ENCODE measurements at places on chromosomes 5 and 9.

DNA sequence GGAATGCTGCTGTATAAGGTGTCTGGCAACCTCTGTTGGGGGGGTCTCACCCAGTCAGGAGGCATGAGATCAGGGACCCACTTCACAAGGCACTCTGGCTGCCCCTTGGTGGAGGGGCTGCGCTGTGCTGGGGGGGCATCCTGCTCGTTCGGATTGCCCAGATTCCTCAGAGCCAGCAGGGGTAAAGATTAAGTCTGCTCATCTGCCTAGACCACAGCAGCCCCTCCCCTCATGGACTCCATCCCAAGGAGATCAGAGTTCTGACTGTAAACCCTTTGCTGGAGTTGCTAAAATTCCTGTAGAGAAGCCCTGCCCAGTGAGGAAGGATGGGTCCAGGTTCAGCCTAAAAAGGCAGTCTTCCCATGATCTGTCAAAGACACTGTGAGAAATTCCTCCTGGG is 262.0 kb upstream of the C9orf72 start:
- DNase-seq = no peak

GRCh38 chr5:71830681-71831539 is 111.8 kb downstream of the CARTPT start:
- peak; percentile 39 for DNase-seq

DNA sequence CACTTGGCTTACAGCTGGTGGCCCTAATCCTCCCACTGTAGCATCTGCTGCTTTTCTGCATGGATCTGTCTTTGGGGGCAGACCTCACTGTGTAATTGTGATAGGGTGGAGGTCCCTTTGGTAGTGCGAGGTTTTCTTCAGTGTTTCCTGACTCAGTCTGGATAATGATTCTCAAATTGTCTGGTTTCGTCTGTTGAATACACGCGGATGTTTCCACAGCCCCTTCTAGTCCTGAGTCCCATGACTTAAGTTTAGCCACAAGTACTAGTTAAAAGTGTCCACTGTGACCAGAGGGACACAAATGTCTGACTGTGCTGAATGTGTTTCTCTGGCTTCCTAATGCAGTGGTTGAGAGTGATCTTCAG is 70.5 kb downstream of the LMNB1 start:
- DNase-seq = no peak

DNA sequence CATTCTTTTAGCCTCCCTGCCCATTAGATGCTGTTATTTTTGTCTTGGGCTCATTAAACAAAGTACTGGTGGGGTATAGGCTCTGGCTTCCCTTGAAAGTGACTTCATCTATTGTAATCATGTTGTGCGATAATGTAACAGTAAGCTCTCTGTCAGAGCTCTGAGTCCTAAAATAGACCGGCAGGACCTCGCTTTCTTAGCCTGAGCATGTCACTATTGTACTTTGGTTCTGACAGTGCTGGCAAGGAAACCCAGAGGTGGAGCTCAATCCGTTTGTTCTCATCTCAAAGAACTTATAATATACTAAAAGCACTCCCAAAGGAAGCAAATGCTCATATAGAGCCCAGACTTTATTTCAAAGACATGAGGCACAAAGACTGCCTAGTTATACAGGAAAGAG is 339.1 kb upstream of the CCNH start:
- no peak for DNase-seq

DNA sequence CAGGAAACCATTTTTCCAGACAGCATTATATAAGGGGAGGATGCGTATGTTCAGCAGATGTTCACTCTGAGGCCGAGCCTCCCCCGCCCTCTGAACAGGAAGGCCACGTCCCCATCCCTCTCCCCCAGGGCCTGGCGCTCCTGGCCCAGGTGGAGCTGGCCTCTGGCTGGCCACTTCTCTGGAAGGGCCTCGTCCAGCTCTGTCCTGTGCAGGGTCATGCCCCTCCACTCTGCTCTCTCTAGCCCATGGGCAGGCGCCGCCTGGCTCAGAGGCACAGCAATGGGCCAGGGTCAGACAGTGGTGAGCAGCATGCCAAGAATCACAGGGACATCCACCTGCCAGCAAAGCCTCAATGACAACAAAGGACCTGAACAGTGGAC is 34.2 kb downstream of the ADAMTS2 start:
- no peak for DNase-seq

DNA sequence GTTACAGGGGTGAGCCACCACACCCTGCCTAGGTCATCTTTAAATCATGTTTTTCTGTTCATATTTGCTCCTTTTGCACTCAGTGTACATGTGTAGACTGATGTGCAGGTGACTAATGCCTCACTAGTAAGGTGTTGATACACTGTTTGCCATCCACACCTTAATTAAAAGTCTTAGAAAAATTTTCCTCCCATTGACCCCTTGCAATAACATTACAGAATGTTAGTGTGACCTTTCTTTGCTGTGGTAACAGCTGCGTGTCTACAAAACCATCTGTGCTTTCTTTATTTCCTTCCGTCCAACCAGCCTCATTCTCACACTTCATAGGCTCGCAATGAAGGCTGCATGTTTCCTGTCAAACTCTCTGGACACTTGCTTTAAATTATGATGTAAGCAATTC is 6.6 kb upstream of the CEMIP2 start:
- no peak for DNase-seq

DNA sequence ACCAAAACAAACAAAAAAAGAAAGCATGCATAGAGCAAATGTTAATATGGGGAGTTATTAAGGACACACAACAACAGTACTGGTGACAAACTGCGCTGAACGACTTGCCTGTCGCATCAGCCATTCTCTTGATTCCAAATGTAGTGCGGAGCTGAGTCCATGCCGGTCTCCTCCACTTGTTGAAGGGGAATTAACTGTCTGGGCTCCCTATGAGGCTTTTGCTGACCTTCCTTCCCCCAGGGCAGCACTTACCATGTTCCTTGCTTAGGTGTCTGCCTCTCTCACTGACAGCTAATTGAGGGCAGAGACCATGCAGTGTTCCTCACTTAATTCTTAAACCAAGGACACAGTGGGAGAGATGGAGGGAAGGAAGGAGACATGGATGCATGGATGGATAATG is 40.8 kb upstream of the FAT2 start:
- DNase-seq = no peak

DNA sequence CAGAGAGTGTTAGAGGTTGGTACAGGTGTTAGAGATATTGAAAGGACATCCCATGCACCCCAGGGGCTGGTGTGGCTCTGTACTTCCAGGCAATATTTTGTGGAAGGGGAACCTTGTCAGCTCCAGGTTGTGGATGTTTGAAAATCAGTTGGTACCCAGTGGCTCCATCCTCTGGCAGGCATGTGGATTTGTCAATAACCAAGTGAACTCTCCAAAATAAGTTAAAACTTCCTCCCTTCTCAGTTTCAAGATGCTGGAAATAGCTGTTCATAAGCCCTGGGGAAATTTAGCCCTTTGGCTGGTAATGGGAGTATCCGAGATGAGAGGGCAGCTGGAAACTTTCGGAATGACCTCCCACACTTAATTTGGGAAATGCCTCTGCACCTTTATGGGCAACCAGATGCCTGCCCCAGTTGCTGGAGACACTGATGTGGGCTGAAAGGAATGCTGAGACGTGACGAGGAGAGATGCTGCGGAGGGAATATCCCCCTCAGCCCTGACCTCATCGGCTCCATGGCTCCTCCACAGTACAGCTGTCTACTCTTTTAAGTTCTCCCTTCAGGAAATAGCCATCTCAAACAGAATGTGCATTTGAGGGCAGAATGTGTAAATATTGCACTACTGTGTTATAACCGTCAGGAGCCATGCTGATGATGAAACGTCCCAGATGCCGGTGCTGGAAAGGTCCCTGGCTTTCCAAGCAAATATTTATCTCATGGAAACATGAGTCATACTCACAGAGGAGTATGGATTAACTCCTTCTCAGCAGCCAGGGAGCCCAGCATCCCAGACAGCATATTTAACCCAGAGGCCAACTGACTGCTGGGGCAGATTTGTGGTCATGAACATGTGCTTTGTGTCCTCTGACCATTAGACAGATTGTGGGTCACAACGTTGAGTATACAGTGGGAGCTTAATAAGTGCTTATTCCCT is 29.5 kb downstream of the TGFBI start:
- peak; percentile 86 for DNase-seq

GRCh38 chr9:134517069-134517680 is 124.4 kb upstream of the COL5A1 start:
- no peak for DNase-seq

DNA sequence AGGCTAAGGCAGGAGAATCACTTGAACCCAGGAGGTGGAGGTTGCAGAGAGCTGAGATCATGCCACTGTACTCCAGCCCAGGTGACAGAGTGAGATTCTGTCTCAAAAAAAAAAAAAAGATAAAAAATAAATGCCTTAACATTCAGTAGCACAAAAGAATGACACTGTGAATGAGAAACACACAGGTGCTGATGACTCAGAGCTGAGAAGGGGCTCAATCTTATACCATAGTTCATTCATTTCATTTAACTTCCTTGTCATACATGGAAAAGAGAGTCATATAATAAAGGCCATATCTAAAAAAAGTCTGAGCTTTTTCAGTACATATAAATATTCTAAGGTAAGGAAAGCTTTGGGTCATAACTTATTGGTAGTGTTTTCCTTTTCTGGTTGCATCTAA is 40.6 kb downstream of the WWC1 start:
- DNase-seq = no peak

- DNase-seq = no peak
Measured at GRCh38 chr9:85321561-85321960, 420.2 kb downstream of the AGTPBP1 start.

GRCh38 chr9:89037346-89037745 is 46.1 kb downstream of the S1PR3 start:
- no peak for DNase-seq

DNA sequence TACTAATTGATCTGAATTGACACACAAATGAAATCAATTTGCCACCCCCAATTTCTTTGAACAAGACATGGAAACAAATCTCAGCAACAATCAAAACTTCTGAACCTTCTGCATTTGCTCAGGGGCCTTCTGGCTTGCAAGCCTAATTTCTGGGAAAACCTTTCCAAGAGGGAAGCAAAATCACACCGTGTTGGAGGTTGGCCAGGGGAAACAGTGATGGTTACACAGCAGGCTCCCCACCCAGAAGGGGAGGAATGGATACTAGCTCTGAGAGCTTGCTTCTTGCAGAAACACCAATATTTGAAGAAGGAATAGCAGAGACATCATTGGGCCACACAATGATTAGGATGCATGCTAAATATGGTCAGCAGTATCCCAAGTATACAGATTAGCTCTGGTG is 488.6 kb upstream of the TRPC7 start:
- DNase-seq = no peak

DNA sequence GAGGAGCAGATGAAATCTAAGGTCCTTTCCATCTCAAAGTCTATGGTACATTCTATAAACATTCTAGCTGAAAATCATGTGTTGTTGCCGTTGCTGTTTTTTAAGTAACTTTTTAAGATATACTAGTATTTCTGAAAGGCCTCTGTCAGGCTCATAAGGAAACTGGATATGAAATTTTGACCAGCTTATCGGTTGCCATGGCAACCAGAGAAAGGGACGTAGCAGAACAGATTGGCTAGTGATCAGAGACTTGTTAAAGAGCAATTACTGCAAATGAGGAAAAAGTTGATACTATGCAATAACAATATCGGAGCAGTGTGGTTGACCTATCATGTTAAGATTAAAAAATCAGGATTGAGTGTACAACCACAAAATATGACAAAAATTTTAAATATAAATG is 57.0 kb upstream of the RNF180 start:
- no peak for DNase-seq

- DNase-seq = no peak
Measured at GRCh38 chr5:171907725-171908343, 98.6 kb downstream of the FBXW11 start.

GRCh38 chr9:101235105-101235866 is 149.5 kb downstream of the BAAT start:
- DNase-seq = no peak

GRCh38 chr5:138913773-138914172 is 38.6 kb upstream of the LRRTM2 start:
- no peak for DNase-seq

- no peak for DNase-seq
Measured at GRCh38 chr5:83401122-83401731, 70.3 kb upstream of the VCAN start.

- DNase-seq = no peak
Measured at GRCh38 chr5:120228262-120229031, 235.7 kb upstream of the PRR16 start.

GRCh38 chr9:126159430-126160060 is 167.1 kb upstream of the MVB12B start:
- DNase-seq = no peak

DNA sequence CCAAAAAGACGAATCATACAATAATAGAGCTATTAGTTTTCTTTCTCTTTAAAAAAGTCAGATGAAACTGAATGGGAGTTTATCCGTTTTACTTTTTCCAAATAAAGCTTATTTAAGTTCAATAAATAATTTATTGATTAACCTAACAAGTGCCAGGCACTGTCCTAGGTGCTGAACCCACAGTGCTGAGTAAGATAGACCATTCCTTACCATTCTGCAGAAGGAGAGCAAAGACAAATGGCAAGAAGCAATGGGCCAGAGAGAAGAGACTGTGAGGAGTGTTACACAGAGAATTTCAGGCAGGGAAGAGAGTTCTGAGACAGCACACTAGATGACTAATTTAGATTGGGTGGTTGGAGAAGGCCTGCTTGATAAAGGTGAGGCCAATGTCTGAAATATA is 127.2 kb downstream of the AUH start:
- no peak for DNase-seq

GRCh38 chr9:19154135-19154612 is 26.9 kb upstream of the PLIN2 start:
- DNase-seq = no peak

DNA sequence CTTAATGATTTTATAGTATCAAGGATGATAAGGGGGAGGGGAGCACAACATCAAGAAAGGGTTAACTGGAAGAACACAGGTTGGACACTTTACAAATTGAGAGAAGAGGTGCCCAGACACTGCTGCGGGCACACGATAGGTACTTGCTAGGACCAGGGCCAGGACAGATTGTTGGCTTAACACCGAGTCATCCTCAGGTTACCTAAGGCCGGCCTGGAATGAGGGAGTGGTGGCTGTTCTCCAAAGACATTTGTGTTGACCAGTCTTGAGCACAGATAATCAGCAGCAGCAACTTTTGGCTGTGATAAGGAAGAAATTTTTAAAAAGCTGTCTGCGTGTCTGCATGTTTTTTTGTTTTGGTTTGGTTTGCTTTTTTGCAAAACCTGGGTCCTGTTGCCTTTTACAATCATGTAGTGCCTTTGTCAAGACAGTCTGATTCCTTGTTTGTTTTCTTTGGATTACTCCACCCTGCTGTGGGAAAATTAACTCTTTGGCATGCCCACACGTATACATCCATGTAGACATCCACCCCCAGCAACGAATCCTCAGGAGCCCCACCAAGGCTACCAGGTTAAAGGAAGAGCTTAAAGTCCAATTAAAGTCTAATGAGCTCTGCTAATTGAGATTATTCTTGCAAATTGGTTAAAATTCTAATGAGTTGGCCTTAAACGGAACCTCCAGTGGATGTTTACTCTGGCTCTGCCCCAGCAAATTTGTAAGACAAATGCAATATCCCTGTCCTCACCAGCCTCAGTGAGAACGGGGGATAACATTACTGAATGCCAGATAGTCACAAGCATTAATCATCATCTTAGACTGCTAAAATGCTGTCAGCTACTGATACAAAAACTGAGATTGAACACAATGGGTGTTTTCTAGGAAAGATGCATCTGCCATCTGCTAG is 382.3 kb downstream of the ACTL7B start:
- DNase-seq = no peak

All from GOT3 (cell line).